ENCODE measurements at places on chromosomes 2 and 18. TPM values are rescaled to one million over a fixed set of nuclear protein-coding genes. Genes with fewer than 3 reads are reported as not detected.

HNMT gene
- 12.7 TPM for total RNA-seq

RAB17 gene
- 4.1 TPM for total RNA-seq

ANTXR1 gene
- total RNA-seq = 31.2 TPM

C2orf72 gene
- total RNA-seq = 0.05 TPM

SERPINB12 gene
- not detected for total RNA-seq

GRCh38 chr18:67875944-67876343 is 359.4 kb upstream of the DSEL start:
- DNase-seq = no peak

DNA sequence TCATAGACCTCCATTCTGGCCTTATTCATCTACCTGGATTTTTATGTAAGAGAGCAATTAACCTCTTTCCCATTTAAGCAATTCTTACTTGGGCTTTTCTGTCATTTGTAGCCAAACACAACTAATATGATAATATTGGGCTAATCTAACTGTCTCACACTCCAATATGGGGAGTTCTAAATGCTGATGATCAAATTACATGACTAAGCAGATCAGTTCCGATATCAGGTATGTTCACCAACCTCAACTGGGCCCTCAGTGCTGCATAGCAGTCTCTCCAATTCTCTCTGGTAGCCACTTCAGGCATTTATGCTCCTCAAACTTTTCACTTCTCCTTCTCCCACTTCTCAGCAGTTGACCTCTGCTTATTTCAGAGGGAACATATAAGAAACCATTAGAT is 61.0 kb upstream of the VPS54 start:
- no peak for DNase-seq

GRCh38 chr18:2223449-2223848 is 347.9 kb downstream of the METTL4 start:
- no peak for DNase-seq

- DNase-seq = no peak
Observed at GRCh38 chr2:18356676-18357075, 203.8 kb downstream of the RDH14 start.

DNA sequence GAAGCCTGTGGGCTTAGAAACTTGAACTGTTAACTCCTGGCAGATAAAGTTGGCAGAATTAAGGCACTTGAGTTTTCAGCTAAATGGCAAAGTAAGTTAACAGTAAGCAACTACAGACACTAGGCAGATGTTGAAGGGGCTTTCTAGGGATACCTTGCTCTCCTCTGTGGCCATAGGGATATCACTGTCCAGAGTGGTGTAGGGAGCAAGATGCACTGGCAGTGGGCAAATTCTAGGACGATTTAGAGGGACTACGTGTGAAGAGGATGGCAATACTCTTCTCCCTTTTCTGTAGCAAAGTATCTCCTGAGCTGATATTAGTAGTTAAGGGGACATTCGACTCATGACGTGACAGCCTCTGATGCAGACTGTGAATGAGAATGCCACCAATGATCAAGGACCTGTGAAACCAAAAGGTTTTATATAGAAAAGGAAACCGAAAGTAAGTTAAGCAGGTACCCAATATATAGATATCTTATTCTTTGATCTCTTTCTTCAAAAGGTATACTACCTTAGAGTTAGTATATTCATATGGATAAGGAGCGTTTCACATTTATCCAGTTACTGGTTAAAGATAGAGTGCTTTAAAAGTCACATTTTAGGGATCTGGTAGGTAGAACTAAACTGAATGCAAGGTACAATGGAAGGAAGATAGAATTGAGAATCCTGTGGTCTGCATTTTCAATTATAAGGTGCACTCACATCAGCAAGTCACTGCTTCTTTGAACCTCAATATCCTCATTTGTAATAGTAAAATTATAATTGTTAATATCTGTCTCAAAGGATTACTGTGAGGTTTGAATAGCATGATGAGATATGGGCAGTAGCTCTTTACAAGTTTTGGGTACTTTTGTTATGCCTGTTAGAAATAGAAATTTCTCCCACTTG is 106.4 kb downstream of the KCNH7 start:
- DNase-seq = no peak

DNA sequence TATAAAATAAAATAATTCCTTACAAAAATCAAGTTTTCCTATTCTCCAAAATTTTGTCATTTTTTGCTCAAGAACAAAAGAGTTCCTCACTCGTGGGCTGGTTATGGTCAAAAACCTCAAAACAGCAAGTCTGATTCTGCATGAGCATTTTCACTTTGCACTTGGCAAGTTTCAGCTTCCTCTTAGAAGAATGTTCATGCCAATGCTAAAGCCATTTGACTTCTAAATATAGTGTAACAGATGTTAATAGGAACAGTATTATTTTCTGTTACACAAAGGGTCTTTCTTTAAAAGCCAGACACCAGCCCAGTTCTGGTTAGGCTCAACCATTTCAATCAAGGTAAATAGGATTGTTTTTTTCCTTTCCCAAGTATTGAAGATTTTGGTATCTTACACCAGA is 261.3 kb upstream of the CCDC68 start:
- no peak for DNase-seq

DNA sequence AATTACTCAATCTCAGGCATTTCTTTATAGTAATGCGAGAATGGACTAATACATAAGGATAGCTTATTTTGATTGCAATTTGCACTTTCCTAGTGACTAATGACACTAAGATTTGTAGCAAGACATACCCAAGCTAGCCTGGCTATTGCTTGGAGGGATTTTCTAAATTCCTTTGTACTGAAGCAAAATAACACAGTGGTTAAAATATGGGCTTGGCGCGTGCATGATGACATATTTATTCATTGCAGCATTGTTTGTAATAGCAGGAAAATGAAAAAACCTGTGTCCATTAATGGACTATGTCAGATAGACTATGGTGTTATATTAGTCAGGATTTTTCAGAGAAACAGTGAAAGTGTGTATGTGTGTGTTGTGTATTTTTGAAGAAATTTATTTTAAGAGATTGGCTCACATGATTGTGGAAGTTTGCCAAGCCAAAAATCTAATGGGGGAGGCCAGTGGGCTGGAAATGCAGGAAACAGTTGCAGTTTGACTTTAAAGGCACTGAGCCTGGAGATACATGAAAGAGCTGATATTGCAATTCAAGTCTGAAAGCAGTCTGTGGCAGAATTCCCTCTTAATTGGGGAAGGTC is 16.7 kb upstream of the LAPTM4A start:
- DNase-seq = no peak

- no peak for DNase-seq
Observed at GRCh38 chr18:3654442-3655253, 204.7 kb downstream of the TGIF1 start.

- DNase-seq = no peak
Observed at GRCh38 chr2:215653344-215654030, 217.6 kb upstream of the FN1 start.

- no peak for DNase-seq
Observed at GRCh38 chr2:48397846-48398245, 132.1 kb upstream of the STON1 start.

GRCh38 chr2:218567797-218568189 is 358 bp downstream of the USP37 start:
- no peak for DNase-seq

- DNase-seq = no peak
Observed at GRCh38 chr2:172473167-172473566, 45.8 kb downstream of the ITGA6 start.

Data from Right ventricle myocardium superior (tissue), 1 donor.